NCI-H1417 (cell line): ENCODE measurements at places on chromosomes 5 and 9.

DNA sequence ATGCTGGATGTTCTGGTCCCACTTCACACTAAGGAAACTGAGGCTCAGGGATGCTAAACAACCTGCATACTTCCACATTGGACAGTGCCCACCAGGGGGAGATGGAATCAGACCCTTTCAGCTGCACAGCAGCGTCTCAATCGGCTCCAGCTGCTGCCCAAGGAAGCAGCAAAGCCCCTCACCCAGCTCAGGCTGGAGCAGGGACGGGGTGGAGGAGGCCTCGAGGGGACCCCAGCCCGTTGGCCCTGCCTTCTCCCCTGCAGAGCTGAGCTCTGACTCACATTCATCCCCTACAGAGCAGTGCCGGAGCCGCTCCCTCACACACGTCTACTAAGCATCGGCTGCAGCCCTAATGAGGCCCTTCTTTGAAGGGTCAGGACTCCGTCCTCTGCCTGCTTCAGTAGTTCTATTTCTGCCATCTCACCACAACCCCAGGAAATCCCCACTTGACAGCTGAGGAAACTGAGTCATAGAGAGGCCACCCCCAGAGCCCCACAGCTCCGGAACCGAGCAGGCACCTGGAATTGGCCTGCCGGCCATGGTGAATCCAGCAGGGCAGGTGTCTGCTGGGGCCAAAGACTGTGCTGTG, 21.5 kb upstream of the SUSD3 start:
- DNase-seq: no peak

DNA sequence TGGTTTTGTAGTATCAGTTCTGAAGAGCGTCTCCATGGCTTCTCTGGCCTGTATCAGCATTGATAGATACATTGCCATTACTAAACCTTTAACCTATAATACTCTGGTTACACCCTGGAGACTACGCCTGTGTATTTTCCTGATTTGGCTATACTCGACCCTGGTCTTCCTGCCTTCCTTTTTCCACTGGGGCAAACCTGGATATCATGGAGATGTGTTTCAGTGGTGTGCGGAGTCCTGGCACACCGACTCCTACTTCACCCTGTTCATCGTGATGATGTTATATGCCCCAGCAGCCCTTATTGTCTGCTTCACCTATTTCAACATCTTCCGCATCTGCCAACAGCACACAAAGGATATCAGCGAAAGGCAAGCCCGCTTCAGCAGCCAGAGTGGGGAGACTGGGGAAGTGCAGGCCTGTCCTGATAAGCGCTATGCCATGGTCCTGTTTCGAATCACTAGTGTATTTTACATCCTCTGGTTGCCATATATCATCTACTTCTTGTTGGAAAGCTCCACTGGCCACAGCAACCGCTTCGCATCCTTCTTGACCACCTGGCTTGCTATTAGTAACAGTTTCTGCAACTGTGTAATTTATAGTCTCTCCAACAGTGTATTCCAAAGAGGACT, 1.5 kb downstream of the GPR21 start:
- DNase-seq: no peak

DNA sequence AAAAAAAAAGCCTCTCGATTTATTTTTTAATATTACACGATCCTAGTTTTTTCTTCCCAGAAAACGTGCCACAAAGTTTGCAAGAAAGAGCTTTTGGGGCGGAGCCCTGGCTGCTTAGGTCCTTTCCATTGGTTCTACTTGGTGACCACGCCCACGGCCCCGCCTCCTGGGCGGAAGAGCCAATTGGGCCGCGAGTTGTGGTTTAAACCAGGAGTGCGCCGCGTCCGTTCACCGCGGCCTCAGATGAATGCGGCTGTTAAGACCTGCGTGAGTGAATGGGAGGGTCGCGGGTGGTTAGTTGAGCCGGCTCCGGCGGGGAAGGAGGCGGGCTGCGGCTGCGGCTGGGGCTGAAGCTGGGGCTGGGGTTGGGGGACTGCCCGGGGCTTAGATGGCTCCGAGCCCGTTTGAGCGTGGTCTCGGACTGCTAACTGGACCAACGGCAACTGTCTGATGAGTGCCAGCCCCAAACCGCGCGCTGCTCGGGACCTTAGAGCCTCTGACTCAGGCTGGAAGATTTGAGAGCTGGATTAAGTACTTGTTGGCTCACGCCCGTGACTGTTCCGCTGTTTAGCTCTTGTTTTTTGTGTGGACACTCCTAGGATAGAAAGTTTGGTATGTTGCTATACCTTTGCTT, at the start of gene PTTG1:
PTTG1 (plus strand) TSS at position 231 of the 634 bp plus-strand sequence. CDS start 458 bp downstream, outside the sequence.
- peak; percentile 98 for DNase-seq

DNA sequence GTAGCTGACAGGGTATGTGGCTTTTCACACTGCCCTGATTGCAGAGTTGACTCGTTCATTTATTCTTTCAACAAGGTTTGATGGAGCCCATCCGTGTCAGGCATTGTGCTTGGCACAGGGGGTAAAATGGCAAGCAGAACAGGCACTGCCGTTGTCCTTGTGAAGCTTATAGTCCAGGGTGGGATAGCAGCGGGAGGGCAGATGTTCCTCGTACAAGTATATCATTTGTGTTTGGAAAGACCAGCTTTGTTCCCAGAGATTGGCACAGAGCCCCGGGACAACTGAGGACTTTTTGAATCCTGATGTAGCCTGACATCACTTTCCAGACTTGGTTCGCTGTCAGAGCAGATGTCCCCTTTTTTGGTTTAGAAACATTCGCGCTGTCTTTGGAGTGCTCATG, 50.9 kb downstream of the MVB12B start:
- DNase-seq: no peak

DNA sequence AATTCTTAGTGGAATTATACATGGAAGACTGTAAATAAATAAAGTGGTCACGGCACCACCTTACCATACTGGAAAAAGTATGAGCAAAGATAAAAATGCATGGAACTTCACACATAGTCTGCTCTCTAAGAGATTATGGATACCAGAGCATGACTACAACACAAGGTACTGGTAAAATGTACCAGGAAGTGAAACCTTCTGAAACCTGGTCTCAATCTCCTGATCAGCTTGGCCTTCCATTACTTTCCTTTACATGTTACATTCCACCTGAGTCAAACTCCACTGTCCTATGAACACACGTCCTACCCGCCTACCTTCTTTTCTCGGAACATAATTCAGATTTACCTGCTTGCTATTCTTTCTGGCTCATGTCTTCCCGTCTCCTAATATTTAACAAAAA, 15.9 kb downstream of the PTAR1 start:
- no peak for DNase-seq

GRCh38 chr5:56569566-56569965, 245.8 kb upstream of the MAP3K1 start:
- no peak for DNase-seq

GRCh38 chr9:16105168-16106020, 552.6 kb downstream of the CCDC171 start:
- no peak for DNase-seq

- DNase-seq: no peak
Observed at GRCh38 chr9:127711831-127712274, 3.6 kb downstream of the PTRH1 start.

DNA sequence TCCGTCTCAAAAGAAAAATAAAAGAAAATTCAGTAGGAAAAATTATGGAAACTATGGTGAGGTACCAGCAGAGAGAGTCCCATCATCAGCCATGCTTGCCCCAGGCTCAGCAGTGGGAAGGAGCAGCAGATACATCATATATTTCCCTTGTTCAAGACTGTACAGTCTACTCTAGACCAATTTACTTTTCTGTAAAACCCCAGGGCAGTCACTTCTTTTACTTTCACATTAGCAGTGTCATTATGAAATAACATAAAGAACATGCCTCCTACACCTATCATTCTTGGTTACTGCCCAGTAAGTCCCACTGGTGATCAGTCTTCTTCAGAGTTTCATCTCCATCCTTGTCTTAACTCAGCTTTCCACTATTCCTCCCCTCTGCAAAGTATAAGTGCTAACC, 1145.0 kb downstream of the MAT2B start:
- no peak for DNase-seq

GRCh38 chr9:83656032-83656680, 33.2 kb downstream of the IDNK start:
- no peak for DNase-seq

GRCh38 chr5:59790776-59791475, 102.6 kb downstream of the PDE4D start:
- peak; percentile 5 for DNase-seq

GRCh38 chr9:98775831-98776441, 20.4 kb downstream of the ANKS6 start:
- DNase-seq: peak; percentile 45

DNA sequence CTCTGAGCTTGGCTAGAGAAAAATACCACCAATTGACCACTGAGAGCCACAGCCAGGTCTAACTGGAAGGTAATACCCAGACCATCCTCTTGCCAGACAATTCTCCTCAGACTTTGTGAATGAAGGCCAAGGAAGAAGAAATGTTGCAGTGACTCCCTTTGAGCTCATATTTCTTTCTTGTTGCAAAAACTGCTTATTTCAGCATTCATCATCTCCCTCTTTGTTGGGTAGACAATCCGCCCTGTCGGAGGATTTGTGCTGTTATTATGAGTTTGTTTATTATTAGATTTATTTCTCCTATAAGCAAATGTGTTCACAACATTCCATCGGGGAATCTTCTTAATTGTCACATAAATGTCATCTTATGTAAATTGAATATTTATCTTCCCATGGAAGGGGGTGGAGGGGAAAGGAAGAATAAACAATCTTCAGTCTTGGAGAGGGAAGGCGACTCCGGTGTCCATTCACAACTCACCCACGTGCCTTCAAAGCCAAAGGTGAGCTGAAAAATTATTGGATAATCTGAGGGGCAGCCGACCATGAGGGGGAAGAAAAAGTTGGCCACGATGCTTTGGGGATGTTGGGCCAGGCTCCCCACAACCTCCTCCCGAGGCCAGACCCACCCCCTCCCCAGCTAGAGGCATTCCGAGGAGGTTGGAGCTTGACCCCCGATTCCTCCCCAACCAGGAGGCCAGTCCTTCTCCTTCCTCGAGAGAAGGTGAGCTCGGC, 1.8 kb upstream of the JADE2 start:
- DNase-seq: no peak

DNA sequence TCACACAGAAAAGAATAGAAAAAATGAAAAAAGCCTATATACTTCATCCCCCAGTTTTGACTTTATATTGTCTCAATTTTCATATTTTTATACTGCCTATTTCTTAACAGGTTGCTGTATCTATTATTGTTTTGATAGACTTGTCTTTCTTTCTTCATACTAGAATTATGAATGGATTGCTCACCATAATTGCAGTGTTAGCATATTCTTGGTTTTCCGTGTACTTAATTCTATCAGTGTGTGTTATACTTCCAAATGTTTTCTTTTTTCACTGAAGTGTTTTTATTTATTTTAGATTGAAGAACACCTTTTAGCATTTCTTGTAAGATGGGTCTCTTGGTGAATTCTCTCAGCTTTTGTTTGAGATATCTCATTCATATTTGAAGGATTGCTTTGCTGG, 38.7 kb downstream of the MTRR start:
- no peak for DNase-seq

GRCh38 chr9:89291741-89292140, 19.3 kb upstream of the CKS2 start:
- DNase-seq: no peak

DNA sequence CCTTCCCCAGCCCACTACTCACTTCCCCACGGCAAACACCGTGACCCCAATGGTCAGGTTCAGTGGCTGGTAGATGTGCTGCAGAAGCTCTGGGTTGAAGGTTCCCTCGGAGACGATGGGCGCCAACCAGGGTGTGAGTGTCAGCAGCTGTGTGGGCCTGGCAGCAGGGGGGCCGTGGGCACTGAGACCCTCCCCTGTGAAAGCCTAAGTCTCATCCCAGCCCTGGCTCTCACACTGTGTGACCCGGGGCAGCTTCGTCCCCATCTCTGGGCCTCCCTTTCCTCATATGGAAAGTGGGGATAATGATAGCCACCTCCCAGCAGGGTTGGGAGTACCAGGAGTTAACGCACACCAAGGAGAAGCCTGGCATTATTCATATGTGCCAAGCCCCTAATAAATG, 8.6 kb downstream of the GBGT1 start:
- DNase-seq: no peak

DNA sequence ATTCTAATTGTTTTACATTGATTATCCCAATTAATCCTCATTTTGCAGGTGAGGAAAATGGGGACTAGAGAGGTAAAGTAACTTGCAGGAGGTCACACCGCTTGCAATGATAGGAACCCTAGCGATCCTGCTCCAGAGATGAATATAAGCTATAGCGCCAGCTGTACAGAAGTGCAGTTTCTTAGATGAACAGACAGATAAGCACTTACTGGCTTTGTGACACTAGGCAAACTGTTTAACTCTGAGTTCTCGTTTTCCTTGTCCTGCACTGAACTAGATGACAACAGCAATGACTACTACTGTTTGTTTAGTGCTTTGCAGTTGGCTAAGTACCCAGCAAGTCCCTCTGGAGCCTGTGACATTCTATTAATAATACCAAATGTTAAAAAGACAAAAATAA, 11.1 kb downstream of the LHX6 start:
- DNase-seq: no peak

- no peak for DNase-seq
Observed at GRCh38 chr5:37355161-37355560, 15.7 kb downstream of the NUP155 start.

- no peak for DNase-seq
Observed at GRCh38 chr9:133873461-133873891, 118.6 kb downstream of the VAV2 start.

DNA sequence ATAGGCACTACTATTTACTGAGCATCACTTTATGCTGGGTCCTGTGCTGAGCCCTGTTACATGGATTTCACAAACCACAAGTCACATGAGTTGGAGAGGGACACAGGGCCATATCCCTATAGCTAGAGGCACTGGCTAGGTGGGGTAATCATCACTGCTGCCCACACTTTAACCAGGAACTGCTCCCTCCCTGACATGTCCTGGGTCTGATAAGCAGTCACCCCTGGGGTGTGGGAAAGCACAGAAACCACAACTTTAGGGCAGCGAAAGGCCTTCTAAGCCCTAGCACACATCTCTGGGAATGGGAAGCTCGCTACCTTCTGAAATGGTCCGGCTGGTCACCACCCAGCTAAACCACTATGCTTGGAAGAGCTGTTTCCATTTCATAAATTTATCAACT, 15.0 kb downstream of the TBC1D2 start:
- no peak for DNase-seq

DNA sequence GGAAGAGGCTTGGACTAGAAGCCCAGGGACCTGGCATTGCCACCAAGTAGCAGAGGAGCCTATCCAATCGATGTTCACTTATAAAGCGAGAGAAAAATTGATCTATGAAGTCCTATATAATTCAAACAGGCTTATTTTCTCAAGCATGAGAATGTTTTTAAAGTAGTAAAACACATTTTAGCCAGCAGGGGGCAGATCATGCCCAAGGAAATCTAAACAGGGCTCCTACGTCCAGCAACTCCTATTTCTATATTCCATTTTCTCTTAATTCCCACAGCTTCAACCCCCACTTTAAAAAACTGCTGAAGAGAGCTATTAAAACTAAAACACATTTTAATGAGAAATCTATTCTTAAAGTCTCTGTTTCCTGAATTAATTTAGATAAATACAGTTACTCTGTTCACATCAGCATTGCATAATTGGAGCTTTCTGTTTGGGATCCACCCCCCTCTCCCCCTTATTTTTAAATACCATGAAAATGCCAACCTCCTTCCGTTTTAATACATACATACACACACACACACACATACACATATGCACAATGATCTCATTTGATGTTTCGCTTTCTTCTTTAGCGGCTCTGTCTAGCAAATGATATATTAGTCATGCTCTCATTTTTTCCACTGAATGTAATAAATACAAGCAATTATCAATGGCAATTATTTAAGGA, 144.9 kb downstream of the MYO10 start:
- peak; percentile 75 for DNase-seq

- no peak for DNase-seq
Observed at GRCh38 chr9:39108145-39108544, 179.8 kb downstream of the CNTNAP3 start.

GRCh38 chr5:33379757-33380156, 61.0 kb upstream of the TARS1 start:
- no peak for DNase-seq
